ENCODE measurements at places on chromosomes 1 and 21. TPM values are rescaled to one million over a fixed set of nuclear protein-coding genes. Genes with fewer than 3 reads are reported as not detected.

TINAGL1 gene
- total RNA-seq = 99.8 TPM

OLIG2 gene
- not detected for total RNA-seq

TOR1AIP1 gene
- total RNA-seq = 30.0 TPM

GJA9 gene
- 0.09 TPM for total RNA-seq

ITGB2 gene
- 0.09 TPM for total RNA-seq

GSTM5 gene
- total RNA-seq = 13.0 TPM

THEM5 gene
- not detected for total RNA-seq

FCRL1 gene
- total RNA-seq = not detected

BEND5 gene
- 0.45 TPM for total RNA-seq

CCDC27 gene
- total RNA-seq = not detected

DDAH1 gene
- total RNA-seq = 88.9 TPM

TAS1R1 gene
- total RNA-seq = not detected

KIF14 gene
- total RNA-seq = 13.4 TPM

PROX1 gene
- total RNA-seq = not detected

RXFP4 gene
- not detected for total RNA-seq

GBP7 gene
- total RNA-seq = not detected

S100A9 gene
- total RNA-seq = not detected

C4BPA gene
- total RNA-seq = not detected

MYBPHL gene
- not detected for total RNA-seq

All from fibroblast of the aortic adventitia (primary cell).